NCI-H446 (cell line): ENCODE measurements at places on chromosomes 5 and 9.
A peak's percentile ranks its signal among the peaks of the same experiment; 100 is the strongest.

DNA sequence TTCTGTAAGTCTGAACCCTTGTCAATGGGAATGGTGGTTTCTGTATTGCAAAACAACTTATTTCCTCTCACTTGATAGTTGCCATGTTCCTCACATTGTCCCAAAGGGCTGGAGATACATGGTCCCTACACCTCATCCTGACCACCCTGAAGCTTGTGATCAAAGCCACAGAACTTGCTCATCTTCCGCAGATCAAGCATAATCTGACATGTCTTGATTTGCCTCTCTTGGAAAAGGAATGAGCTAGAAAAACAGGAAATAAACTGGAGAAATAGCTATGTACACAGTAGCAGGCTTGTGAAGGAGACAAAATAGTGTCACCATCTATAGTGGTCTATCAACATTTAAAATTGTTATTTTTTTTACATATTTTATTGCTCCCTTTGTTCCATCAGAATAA is 871.9 kb upstream of the C9orf72 start:
- no peak for DNase-seq

DNA sequence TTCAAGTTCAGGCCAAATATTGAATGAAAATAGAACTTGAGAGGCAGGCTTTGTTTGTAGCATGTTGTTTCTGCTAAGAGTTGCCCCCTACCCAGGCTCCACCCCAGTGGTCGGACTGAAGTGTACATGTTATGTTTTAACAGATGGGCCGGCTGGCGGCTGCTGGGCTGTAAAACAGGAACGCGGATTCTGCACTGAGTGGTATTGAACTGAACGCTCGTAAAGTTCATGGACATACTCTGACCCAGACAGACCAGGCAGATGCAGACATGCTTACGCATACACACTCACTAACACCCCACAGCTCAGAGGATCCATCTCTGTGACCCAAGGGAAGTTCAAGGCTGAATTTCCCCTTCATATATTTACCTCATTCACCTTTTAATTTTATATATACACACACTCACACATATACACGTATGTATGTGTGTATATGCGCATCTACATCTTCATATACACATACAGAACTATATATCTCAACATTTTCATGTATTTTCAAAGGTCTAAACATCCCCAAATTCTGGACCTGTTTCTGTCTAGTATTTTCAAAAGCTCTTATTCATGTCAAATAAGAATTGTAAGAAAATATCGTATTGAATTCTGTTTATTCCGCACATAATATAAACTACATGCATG is 1.4 kb downstream of the MARCHF3 start:
- no peak for DNase-seq

DNA sequence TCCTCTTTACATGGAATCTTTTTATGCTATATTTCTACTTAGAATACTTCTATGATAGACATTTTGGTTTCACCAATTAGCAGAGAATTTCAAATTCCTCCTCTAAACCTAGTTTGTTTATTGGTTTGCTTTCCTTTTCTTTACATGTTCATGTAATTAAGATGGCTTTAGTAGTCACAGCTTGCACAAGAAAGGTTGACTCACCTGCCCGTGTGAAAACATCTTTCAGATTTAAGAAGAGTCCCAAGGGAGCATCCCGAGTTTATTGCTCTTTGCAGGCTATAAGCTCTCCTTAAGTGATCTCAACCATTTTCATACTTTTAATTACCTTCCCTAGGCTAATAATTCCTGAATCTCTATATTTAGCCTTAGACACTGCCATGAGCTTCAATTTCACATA is 28.9 kb downstream of the TYRP1 start:
- peak; percentile 21 for DNase-seq

DNA sequence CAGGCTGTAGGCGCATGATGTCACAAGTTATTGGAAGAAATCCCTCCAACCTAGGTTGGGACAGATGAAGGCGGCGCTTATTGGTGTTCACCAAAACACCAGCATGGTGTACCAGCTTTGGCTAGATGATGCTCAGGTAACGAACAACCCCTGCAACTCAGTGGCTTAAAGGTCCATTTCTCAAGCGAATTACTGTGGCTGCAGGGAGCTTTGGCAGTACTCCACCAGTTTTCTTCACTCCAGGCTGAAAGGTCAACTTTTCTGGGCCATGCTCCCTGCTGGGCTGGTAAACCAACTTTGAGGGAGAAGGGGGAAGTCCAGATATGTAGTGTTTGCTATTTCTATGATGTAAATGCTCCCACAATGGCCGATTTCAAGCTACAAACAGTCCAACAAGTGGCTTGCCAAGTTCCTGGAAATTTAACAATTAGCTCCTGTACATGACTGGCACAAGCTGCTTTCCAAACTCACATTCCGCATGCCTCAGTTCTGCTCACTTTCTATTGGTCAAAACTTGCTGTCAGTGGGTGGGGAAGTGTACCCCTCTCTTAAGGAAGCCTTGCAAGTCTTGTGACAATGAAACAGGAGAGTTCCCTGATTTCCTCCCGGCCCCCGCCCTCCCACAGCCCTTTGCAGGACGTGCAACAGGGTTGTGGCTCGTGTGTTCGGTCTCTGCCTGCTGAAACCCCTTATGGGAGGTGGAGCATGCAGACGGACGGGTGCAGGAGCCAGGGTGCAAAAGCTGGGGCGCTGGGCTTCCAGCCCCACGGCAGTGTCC is 588 bp upstream of the ZBED3 start:
- no peak for DNase-seq

GRCh38 chr5:71810023-71810422 is 90.9 kb downstream of the CARTPT start:
- no peak for DNase-seq

- DNase-seq = no peak
These were observed 26.0 kb downstream of the DDX4 start for GRCh38 chr5:55763746-55764420.

DNA sequence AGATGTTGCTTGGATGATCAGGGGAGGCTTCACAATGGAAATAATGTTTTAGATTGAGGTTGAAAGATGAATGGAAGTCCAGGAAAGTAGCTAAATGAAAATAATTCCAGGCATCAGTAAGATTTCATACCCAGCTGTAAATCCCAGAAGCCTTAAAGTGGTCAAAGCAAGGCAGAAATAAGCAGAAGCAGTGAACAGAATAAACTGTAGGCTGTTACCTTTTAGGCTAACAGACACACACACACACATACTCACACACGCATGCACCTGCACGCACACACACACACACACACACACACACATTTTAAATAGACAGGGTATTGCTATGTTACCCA is 175.3 kb downstream of the WDR70 start:
- no peak for DNase-seq

- DNase-seq = no peak
These were observed 319.6 kb downstream of the DRD1 start for GRCh38 chr5:175124251-175124813.

GRCh38 chr5:32848120-32848519 is 137.0 kb downstream of the NPR3 start:
- DNase-seq = no peak

- no peak for DNase-seq
These were observed 207.0 kb downstream of the CSNK1G3 start for GRCh38 chr5:123719004-123719403.

DNA sequence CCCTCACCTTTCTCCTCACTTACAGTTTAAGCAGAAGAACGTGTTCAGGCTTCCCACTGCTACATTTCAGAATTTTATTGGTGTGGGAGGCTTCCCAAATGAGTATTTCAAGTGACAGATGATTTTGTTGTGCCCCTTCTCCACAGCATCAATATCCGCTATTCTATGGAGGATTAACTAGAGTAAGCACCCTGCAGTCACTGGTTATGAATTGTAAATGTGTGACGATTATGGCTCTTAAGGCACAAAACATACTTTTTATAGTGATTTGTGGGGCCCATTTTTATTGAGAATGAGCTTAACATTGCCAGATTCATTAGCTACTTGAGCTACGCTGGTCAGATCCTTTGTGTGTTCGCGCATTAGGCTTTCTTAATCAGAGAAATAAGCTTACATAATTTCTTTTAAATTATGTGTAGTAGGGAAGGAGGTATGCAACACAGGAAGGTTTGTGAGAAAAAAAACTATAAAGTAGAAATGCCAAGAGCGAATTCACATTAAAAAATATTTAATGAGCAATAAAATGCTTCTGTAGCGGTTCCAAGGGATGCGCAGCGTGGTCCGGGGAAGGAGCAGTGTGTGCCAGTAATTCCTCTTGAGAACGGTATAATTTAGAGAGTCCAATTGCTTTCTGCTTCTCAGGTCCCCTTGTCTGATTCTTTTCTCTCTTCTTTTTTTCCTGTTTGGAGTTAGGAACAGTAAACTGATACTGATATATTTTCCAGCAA is 2380.4 kb downstream of the MAT2B start:
- no peak for DNase-seq

DNA sequence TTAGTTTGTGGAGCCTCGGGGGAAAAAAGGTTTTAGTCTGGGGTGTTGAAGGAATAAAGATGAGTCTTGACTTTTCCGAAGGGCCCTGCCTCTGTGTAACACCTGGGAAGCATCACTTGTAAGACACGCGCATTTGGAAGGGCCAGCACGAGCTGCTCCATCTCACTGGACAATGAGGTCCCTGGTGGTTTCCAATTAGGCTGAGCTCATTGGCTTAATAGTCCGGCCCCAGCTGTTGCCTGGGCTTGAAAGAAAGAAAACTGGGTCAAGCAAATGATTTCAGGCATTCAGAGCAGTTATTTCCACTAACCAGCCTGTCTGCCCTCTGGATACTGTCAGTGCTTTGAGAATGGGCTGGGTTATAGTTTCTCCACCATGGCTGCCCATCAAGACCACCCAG is 64.5 kb downstream of the NSUN2 start:
- no peak for DNase-seq

- DNase-seq = no peak
These were observed 93.9 kb downstream of the MAPKAP1 start for GRCh38 chr9:125613141-125613540.

DNA sequence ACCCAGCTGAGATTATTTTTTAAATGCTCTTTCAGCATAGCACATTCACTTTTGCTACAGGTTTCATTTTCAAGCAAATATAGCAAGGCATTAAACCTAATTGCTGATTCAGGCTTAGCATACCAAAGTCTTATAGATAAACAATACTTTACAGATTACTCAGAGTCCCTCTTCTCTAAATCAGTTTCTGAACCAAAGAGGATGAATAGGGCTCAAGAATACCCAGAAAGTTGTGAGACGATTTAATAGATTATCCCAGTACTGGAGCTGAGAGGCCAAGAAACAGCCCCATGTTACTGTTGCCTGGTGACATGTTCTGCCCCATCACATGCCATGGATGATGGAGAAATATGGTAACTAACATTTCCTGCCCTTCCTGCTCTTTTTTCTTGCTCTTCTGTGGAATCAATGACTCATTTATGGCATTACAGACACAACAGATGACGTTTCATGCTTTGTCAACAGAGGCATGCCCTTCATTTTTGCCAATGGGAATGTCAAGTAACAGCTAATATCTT is 18.1 kb upstream of the SSBP2 start:
- no peak for DNase-seq

DNA sequence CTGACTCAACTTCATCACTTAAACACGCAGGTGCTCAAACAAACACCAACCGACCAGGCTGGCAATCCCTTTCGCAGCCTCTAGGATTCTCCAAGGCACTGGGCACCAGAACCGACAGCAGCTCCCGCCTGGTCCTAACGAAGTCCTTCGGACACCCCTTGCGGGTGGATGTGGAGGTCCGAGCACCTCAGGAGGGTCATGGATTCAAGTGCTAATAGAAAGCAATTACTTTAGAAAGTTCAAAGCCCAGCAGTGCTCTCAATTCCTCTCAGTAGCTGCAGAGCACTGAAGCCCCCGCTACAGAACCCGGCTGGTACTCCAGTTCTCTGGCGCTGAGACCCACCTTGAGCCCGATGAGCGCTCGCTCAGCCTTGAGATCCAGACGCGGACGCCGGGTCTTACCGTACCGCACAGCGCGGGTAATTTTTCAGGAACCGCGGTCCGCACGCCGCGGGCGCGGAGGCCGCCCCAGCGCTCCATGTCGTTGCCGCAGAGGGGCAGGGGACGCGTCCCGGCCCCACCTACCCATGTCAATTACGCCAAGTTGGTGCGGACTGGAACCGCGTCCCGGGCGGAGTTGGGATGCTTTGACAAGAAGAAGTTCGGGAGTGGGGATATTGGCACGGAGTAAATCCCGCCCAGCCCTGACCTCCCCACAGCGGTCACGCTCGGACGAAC is 638 bp downstream of the MARCHF3 start:
- no peak for DNase-seq

DNA sequence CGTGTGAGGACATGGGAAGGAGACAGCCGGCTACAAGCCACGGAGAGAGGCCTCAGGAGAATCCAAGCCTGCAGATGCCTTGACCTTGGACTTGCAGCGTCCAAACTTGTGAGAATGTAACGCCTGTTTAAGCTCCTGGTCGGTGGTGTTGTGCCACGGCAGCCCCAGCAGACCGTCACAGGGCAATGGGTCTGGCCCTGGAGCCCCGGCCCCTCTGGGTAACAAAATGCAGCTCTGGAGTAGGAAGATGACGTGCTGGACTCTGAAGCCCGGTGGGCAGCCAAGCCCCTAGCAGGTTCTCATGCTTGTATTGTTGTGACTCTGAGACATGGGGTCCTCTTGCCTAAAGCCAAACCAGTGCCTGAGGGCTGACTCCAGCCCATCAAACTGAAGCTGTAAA is 174.7 kb downstream of the IRX2 start:
- DNase-seq = no peak

- DNase-seq = no peak
These were observed 23.2 kb downstream of the ELOVL7 start for GRCh38 chr5:60820593-60821487.

- no peak for DNase-seq
These were observed 349.3 kb downstream of the RAB3C start for GRCh38 chr5:58932057-58932612.

DNA sequence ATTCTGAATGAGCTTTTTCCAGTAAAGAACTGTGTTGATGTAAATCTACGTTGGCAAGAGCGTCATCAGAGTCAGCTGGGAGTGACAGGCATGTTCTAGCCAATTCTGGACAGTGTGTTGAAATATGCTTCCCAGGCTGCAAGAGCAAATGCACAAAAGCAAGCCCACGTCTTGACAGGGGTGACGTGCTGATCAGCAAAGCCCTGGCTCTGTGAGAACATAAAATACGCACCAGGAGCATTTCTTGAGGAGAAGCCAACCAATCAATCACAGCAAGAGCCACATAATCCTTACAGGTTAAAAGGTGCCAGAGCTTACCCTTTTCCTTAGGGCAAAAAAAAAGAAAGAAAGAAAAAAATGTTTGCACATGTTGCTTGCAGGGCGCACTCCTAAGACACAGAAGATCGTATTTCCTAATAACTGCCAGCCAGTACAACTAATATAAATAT is 148.1 kb downstream of the PDE4D start:
- DNase-seq = peak; percentile 69
